ENCODE measurements at places on chromosomes 3 and 15.

DNA sequence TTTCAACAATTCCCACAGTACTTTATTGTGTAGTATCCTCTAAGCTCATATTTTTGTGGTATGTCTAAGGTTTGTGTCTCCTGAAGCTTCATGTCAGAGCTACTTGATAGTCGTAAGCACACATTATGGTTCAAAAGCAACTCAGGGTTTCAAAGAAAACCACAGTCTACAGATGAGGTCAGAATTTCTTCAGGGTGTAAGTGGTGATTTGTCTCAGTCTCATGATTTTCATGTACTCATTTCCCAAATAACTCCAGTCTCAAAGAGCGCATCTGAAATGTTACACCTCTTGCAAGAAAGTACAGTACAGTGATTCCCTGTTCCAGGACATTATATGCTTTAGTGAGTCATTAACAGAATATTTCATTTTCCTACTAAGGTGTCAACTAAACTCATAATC is 47.5 kb upstream of the SSR3 start:
- no peak for DNase-seq

DNA sequence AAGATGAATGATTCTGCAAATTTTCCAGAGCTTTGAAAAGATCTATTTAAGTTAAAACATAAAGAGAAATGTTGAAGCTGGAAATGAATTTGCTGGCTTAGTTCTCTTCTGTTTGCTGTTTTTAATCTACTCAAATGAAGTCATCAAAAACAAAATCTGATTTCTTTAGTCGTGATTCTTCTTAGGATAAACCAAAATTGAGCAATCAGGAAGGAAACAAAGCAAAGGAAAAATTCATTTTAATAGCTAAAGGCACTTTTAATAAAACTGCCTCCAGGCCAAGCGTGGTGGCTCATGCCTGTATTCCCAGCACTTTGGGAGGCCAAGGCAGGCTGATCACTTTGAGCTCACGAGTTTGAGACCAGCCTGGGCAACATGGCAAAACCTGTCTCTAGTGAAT is 91.2 kb downstream of the DUT start:
- DNase-seq = no peak

- DNase-seq = no peak
These were observed 2.0 kb upstream of the GANC start for GRCh38 chr15:42270996-42271395.

GRCh38 chr15:74383286-74383685 is 15.8 kb upstream of the CYP11A1 start:
- DNase-seq = no peak

DNA sequence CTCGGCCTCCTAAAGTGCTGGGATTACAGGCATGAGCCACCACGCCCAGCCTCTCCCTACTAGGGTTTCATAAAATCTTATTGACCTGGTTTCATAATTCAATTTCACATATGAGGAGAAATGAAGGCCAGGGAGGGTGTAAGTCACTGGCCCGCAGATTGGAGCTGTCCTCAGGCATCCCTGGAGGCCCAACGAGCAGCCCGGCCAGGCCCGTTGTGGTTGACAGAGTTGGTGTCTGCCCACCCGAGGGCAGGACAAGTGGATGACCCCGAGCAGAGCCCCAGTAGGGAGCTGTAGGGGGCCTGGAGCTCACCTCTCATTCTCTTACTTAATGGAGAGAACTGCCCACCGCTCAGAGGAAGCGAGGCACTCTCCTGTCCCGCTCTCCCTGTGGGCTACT is 78.9 kb downstream of the CPN2 start:
- no peak for DNase-seq

DNA sequence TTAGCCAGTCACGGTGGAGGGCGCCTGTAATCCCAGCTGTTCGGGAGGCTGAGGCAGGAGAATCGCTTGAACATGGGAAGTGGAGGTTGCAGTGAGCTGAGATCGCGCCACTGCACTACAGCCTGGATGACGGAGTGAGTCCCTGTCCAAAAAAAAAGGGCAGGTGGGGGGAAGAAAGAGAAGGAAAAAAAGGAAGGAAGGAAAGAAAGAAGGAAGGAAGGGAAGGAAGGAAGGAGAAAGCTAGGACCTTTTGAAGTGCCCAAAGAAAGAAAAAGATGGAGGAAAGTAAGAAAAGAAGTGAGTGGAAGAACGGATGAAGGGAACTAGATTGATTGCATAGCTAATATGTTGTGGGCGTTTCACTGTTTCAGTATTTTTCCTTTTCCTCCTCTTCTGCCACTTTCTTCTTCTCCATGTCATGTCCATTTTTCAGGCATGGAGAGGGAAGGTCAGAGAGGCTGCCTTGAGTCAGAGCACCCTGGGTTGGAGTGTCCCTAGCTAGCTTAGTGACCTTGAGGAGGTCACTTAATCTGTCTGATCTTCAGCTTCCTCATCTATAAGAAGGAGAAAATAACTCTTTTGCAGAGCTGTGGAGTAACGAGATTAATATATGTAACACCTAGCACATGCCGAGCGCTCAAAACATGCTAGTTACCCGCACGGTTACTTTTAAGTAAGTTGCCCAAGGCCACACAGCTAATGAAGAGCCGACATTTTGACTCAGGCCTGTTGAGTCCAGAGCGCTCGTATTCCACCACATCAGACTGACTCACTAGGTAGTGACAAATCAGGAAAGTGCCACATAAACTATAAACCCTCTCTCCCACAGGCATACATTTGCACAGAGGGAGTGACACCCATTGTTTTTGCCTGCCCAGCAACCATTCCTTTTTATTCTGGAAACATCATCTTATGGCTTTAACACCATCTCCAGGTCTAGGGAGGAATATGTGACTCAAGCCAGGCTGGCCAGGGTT is 42.2 kb downstream of the BHLHE40 start:
- DNase-seq = no peak

GRCh38 chr3:58010562-58010961 is 2.3 kb downstream of the FLNB start:
- no peak for DNase-seq
